ENCODE measurements at places on chromosomes 2 and 18.

DNA sequence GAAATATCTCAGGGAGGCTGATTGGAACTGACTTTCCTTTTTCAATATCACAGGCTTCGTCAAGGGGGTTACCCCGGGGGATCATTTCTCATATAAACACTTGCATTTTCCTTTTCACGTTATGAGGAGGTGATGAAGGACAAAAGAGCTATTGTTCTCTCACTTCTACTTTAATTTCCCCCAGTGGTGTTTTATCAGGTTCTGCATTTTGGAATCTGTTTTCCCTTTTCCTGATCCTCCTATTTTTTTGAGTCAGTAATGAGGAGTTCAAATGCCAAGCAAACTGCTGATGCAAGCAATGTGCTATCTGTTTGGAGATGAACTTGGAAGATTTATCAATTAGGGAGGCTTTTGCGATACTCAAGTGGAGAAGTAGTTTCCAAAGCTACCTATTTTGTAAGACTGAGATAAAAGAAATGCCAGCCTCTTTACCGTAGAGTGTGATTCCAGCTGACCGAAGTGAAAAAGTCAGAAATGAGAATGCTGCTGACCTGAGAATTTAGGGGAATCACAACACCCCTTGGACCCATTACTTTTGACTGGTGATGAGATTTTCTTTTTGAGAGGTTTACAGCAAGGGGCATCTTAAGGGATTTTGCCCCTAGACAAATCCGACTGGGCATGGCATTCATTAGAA, 556.0 kb downstream of the RNF144A start:
- DNase-seq = no peak

DNA sequence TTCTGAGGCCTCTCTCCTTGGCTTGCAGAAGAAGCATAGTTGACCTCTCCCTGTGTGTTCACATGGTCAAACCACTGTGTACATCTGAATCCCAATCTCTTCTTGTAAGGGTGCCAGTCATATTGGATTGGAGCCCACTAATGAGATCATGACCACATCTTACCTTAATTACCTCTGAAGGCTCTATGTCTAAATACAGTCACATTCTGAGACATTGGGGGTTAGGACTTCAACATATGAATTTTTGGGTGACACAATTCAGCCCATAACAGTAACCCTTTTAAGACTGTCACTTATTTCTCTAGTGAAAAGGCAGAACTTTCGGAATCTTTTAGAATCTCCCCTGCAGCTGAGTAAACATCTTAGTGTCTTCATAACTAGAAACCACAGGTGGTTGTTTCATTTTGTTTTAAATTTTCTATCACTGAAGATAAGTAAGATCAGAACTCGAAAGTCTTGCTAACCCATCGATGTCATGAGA, 33.3 kb downstream of the BMP10 start:
- no peak for DNase-seq

DNA sequence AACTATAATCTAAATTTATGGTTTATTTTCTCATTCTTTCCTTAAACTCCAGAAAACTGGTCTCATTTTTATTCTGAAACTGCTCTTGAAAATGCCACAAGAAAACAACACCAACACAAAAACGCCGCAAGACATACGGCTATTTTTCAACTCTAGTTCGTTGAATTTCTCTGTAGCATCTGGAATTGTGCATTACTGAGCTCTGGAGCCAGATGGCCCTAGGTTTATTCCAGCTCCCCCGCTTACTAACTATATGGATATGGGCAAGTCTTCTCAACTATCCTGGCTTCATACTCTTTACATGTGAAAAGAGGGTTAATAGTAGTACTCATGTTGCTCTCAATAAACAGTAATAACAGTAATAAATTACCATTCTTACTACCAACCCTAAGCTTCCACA, 19.9 kb downstream of the FAM98A start:
- no peak for DNase-seq

GRCh38 chr2:188889187-188889586, 85.0 kb upstream of the COL3A1 start:
- no peak for DNase-seq

- no peak for DNase-seq
Measured at GRCh38 chr2:232979871-232980461, 33.1 kb downstream of the NGEF start.

DNA sequence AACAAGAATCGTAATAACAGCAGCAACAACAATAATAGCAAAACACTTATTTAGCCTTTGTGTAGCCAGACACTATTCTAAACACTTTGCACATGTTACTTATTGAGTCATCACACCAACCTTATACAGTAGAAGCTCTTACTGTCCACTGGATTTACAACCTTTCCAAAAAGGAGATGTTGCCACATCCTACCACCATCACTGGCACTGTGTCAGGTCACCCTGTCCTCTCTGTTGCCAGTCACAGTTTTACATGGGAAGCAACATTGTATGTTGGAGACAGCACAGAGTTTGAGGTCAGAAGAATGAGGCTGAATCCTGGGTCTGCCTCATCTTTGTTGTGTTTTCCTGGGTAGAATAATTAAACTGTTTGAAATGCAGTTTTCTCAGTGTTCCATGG, 201.4 kb upstream of the EPAS1 start:
- no peak for DNase-seq

DNA sequence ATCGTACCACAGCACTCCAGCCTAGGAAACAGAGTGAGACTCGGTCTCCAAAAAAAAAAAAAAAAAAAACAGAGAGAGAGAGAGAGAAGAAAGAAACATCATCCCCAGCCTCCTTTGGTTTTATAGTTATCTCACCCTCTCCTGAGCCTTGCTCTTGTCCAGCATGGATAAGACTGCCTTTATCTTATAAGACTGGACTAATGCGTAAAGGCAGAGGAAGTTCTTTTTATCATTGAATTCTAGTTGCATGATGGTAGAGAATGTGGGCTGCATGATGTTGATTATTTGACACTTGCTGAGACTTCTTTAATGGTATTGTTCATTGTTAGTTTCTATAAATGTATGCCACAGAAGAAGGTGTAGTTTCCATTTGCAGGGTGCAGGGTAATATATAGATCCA, 124.4 kb downstream of the ZBTB7C start:
- DNase-seq = no peak

DNA sequence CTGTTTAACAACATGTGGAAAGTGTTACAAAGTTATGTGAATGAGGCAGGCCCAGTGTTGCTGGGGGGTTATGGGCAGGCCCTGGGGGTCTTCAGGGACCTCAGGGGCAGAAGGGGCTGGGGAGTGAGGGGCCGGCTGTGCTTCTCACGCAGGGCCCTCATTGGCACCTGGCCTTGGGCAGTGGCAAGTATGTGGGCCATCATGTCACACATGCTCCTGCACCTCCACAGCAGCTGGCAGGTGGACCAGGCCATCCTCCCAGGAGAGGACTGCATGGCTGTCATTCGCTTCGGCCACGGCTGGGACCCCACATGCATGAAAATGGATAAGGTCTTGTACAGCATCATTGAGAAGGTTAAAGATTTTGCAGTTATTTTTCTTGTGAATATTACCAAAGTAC, 47.4 kb downstream of the ZNF385B start:
- DNase-seq = no peak

DNA sequence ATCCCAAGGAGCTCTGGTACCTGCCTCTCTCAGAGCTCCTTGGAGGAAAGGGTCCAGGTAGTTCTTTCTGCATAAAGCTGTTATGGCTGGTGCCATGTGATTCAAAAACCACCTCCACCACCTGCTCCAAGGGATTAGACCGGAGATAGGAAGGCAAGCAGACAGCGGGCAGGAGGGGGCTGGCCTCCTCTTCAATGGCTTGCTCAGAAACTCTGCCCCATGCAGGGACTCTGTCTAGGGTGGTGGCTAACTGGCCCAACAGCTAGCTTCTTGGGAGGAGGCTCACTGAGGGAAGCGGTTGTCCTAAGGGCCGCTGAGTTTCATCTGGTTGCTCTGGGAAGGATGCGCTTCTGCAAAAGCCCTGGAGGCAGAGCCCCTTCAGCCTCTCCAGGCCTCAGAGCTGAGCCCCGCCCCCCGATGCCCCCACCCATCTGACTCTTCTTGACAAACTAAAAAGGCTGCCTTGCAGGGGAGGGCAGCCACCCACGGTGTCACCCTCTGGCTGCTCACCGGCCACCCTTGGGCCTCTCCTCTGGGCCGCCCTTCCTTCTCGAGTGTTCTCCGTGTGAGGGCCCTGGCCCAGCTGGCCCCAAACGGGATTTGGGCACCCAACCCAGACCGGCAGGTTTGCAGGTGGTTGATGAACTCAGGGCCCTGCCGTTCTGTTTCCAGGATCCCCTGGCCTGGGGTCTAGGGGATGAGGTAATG, 90.2 kb downstream of the MCFD2 start:
- no peak for DNase-seq

DNA sequence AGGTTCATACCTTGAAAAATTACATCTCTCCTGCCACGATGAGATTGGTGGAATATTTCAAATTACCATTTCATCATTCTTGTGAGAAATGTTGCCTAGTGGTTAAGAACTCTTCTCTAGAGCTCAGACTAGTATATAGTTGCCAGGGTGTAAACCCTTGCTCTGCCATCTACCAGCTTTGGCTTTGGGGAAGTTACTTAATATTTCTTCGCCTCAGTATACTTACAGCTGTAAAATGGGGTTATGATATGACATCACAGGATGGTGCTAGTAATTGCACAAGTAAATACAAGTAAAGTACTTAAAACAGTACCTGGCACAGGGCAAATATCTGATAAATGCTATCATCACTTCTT, 1.5 kb downstream of the SPOPL start:
- no peak for DNase-seq

DNA sequence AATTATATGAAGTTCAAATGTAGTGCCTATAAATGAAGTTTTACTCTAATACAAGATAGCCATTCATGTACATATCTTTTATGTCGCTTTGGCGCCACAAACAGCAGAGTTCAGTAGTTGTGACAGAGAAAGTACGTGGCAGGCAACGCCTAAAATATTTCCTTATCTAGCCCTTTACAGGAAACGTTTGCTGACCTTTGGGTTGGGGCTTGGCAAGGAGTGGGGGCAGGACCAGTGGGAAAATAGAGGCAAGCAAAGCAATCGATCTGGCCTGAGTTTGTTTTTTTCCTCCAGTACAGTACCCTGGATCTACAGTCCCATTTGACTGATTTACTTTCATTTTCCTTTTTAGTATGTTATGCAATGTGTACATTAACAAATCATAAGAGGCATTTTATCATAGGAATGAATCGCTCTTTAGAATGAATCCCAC, 13.1 kb downstream of the CCDC68 start:
- no peak for DNase-seq

DNA sequence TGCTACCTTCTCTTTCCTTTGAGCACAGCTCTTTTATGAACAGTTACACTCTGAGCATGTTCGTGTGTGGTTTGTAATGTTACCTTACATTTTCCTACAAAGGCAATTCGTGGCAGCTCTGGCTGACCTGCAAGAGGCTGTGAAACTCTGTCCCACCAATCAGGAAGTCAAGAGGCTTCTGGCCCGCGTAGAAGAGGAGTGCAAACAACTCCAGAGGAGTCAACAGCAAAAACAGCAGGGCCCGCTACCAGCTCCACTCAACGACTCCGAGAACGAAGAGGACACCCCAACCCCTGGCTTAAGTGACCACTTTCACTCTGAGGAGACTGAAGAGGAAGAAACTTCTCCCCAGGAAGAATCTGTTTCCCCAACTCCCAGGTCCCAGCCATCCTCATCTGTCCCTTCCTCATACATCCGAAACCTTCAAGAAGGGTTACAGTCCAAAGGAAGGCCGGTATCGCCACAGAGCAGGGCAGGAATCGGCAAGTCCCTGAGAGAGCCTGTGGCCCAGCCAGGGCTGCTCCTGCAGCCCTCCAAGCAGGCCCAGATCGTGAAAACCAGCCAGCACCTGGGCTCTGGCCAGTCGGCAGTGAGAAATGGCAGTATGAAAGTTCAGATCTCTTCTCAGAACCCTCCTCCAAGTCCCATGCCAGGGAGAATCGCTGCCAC, 56.9 kb downstream of the WDSUB1 start:
- no peak for DNase-seq

- no peak for DNase-seq
Measured at GRCh38 chr2:28201671-28202180, 190.9 kb upstream of the FOSL2 start.

DNA sequence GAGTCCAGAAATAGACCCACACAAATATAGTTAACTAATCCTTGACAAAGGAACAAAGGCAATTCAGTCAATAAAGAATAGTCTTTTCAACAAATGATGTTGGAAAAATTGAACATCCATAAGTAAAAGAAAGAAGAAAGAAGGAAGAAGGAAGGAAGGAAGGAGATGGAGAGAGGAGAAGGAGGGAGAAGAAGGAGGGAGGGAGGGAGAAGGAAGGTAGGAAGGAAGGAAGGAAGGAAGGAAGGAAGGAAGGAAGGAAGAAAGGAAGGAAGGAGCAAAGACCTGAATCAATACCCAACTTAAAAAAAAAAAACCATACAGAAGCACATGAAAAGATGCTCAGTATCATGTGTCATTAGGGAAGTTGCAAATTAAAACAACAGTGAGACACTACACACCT, 148.3 kb downstream of the ATL2 start:
- DNase-seq = no peak

DNA sequence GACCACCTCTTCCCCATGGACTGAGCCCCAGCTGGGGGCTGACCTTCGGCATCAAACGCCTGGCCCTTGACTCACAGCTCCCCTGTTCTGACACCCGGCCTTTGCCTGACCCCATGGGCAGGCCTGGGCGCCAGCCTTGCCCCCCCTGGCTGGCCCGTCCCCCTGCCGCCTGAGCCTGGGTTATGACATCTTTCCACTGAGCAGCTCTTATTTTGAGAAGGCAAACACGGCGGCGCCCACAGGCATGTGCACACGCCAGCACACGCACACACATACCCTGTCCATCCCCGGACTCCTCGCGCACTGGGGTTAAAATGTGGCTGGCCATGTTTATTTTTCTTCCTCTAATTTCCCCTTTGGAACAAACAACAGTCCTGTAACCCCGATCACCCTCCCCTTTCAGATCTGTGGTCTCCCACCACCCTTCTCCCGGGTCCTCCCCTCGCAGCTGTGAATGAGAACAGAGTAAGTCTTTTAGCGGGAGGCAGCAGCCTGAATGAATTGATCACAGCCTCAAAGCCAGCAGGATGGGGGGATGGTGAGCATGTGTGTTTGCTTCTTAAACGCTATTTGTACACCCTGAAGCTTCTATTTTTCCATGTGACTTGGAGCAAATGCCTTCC, 11.8 kb upstream of the ATOH8 start:
- no peak for DNase-seq

DNA sequence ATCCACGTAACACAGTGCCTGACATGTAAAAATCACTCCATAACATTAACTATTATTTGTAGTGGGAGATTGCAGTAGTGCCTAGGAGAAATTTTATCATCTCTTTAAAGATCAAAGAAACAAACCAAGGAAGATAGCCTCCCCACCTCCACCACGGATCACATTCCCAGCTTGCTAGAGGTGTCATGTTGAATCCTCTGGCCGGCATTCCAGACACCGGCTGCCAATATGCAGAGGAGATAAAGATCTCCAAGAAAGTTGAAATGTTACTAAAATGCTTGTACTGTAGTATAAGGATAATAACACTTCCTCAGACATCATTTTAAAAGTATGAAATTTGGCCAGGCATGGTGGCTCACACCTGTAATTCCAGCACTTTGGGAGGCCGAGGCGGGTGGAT, 6.1 kb upstream of the ATG16L1 start:
- DNase-seq = no peak

Measured in stimulated activated CD4-positive, alpha-beta T cell treated with anti-CD3 and anti-CD28 coated beads, TNF-alpha, amount 100 ng/mL, for 1 hour (primary cell).